ENCODE measurements at places on chromosomes 3 and 15.

DNA sequence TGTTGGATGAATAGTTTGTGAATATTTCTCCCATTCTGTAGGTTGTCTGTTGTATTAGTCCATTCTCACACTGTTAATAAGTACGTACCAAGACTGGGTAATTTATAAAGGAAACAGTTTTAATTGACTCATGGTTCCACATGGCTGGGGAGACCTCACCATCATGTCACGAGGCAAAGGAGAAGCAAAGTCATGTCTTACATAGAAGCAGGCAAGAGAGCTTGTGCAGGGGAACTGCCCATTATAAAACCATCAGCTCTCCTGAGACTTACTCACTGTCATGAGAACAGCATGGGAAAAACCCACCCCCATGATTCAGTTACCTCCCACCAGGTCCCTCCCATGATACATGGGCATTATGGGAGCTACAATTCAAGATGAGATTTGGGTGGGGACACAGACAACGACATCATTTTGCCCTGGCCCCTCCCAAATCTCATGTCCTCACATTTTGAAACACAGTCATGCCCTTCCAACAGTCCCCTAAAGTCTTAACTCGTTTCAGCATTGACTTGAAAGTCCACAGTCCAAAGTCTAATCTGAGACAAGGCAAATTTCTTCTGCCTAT lies 133.2 kb downstream of the LMLN start:
- no peak for DNase-seq

DNA sequence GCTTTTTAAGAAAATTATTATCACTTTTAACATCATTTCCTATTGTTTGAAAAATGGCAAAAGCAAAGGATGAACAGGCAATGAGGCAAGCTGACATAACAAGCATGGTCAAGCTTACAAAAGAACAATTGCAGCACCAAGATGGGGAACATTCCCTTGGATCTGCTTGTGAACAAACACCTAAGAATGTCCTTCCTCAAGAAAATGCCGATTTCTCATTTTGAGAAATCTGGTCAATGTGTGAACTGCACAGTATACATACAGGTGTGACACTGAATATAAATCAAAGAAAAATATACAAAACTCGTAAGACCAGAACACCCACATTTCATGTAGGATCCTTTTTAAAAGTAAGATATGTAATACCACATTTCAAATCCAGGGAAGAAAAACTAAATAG lies 58.9 kb downstream of the LRRFIP2 start:
- no peak for DNase-seq

DNA sequence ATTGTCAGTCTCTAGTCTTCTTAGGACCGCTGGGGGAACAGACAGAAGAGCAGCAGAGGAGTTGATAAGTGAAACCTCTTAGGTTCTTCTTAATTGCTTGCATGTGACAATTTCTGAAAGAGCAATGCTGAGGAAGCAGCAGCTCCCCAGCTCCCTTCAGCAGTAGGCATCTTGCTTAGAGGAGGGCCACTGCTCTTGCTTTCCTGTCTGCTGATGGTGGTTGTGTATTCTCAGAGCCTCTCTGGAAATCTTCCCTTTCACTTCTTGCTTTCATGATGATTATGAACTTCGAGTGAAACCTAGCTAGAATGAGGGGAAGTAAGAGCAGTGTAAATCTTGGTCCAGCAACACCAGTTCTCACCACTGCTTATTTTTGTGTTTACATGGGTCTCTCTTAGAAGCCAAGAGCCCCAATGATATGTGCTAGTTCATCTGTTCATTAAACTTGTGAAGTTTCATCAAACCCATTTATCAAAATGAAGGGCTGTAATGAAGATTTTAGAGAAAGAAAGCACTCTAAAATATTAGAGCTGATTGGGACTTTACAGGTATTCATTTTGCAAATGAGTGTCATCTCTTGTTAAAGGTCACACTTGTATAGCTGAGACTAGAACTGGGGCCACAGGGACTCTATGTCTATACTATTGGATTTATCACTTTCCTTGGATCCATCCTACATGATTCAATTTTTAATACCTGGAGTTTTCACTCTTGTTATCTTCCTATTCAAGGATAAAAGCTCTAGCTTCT lies 246.7 kb downstream of the LPP start:
- DNase-seq = peak; percentile 81

GRCh38 chr15:71893691-71894090 lies 83.3 kb downstream of the NR2E3 start:
- DNase-seq = no peak

- peak; percentile 23 for DNase-seq
These were observed 229.4 kb upstream of the CTNNB1 start for GRCh38 chr3:40969756-40970466.
